ENCODE measurements at places on chromosomes 2 and 18.
A peak's percentile ranks its signal among the peaks of the same experiment; 100 is the strongest.

GRCh38 chr18:36405611-36406010 is 108.1 kb downstream of the FHOD3 start:
- no peaks in the 10 kb centered on the region for H3K4me1 ChIP-seq
- H3K36me3 ChIP-seq = no peaks in the 10 kb centered on the region
- no peak overlapping the region for H3K4me3 ChIP-seq
- peaks cover 4% of the 10 kb centered on the region for H3K27me3 ChIP-seq
- H3K27ac ChIP-seq = no peak overlapping the region

GRCh38 chr18:68178921-68179320 is 536.0 kb downstream of the TMX3 start:
- no peaks in the 10 kb centered on the region for H3K27me3 ChIP-seq
- no peak for DNase-seq
- H3K36me3 ChIP-seq = no peaks in the 10 kb centered on the region
- H3K4me3 ChIP-seq = no peak overlapping the region
- H3K27ac ChIP-seq = no peak overlapping the region

GRCh38 chr2:178328037-178328436 is 122.9 kb downstream of the PRKRA start:
- H3K27me3 ChIP-seq = peaks cover 20% of the 10 kb centered on the region
- no peaks in the 10 kb centered on the region for H3K4me1 ChIP-seq
- H3K4me3 ChIP-seq = no peak overlapping the region

DNA sequence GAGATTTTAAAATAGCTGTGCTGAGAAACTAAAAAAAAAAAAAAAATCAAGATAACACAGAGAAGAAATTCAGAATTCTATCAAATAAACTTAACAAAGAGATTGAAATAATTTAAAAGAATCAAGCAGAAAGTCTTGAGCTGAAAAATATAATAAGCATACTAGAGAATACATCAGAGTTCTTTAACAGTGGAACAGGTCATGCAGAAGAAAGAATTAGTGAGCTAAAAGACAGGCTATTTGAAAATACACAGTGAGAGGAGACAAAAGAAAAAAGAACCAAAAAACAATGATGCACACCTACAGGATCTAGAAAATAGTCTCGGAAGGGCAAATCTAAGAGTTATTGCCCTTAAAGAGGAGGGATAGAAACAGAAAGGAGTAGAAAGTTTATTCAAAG is 548.1 kb downstream of the ADCYAP1 start:
- no peaks in the 10 kb centered on the region for H3K4me1 ChIP-seq
- no peaks in the 10 kb centered on the region for H3K36me3 ChIP-seq
- H3K27ac ChIP-seq = no peak overlapping the region
- DNase-seq = no peak

GRCh38 chr2:20188851-20189250 is 36.1 kb downstream of the SDC1 start:
- no peaks in the 10 kb centered on the region for H3K4me1 ChIP-seq
- DNase-seq = no peak
- no peak overlapping the region for H3K4me3 ChIP-seq
- peaks cover 3% of the 10 kb centered on the region for H3K27me3 ChIP-seq
- H3K36me3 ChIP-seq = no peaks in the 10 kb centered on the region

DNA sequence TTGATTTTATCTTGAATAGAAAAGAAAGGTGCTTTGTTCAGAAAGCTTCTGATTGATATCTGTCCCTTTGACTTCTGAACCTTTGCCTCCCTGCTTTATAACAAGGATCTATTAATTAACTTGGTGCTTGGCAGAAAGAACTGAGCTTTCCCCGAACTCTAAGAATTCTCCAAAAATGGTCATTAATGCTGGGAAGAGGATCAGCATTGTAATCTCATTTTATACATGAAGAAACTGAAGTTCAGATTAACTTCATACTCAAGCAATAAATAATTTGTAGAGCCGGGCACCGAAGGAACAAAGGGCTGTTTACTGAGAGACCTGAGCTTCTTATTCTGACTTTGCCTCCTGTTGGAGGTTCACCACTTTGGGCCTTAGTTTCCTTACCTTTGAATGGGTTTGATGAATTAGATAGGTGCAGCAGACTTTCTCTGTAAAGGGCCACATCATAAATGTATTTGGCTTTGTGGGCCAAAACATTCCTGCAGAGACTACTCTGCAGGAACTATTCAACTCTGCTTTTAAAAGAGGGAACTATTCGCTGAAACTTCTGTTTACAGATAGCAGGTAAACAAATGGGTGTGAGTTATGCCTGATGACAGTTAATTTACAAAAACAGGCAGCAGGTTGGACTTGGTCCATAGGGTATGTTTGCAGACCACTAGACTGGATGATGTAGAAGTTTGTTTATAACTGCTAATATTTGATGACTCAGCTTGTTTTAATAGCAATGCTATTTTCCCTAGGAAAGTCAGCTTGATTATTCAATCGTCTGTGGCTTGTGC is 272.9 kb downstream of the TGIF1 start:
- DNase-seq = no peak
- no peak overlapping the region for H3K4me3 ChIP-seq
- H3K27ac ChIP-seq = no peak overlapping the region

DNA sequence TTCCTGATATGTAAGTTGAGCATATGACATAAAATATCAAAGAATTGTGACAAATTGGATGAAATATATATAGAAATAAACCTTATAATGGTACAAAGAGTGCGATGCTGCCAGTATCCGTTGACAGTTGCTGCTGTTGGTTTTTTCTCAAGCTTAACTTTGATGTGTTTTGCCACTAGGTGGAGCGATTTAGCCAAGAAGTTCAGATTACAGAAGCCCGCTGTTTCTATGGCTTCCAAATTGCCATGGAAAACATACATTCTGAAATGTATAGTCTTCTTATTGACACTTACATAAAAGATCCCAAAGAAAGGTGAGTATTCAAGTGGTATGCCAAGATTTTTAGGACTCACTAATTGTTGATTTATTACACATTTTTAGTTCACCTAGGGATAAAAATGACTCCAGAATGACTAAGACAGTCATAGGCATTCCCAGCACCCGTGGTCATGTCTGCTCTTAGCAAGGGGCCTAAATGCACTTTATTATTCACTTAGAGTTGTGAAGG is 2.1 kb downstream of the RRM2 start:
- no peaks in the 10 kb centered on the region for H3K27me3 ChIP-seq
- DNase-seq = peak; percentile 53
- H3K4me1 ChIP-seq = peaks cover 70% of the 10 kb centered on the region
- H3K36me3 ChIP-seq = peaks cover 52% of the 10 kb centered on the region
- peak overlapping the region; percentile 94 for H3K4me3 ChIP-seq

DNA sequence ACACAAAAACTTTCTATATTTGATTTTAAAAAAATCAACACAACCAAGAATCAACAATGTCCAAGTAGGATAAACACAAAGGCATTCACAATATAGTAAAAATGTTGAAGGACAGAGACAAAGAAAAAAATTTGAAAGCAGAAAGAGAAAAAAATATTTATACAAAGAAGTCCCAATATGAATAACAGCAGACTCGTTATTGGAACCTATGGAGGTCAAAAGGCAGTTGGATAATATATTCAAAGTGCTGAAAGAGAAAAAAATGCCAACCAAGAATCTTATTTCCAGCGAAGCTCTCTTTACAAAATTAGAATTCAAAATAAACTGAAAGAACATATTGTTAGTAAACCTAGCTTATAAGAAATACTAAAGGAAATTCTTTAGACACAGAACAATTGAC is 859.5 kb downstream of the LRP1B start:
- H3K4me3 ChIP-seq = no peak overlapping the region
- H3K27me3 ChIP-seq = no peaks in the 10 kb centered on the region
- no peaks in the 10 kb centered on the region for H3K36me3 ChIP-seq

DNA sequence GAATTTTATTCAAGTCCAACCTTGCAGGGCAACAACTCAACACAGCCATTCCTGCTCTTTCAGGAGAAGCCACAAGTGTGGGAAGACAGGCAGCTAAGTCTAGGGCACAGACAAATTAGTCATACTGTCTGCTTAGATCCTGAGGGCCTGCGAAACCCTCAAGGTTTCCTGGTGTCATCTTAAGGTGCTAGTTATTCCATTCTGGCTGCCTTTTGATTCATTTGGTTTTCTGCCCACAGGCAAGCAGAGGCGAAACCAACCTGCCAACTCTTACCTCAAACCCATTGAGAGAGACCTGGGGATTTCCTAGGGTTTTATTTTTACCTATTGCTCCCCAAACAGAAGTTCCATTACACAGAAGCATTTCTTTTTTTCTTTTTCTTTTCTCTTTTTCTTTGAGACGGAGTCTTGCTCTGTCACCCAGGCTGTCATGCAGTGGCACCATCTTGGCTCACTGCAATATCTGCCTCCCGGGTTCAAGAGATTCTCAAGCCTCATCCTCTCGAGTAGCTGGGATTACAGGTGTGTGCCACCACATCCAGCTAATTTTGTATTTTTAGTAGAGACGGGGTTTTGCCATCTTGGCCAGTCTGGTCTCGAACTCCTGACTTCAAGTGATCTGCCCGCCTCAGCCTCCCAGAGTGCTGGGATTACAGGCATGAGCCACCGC is 23.7 kb upstream of the SCYGR1 start:
- H3K27me3 ChIP-seq = no peaks in the 10 kb centered on the region
- H3K36me3 ChIP-seq = peaks cover 7% of the 10 kb centered on the region
- DNase-seq = peak; percentile 47
- peaks cover 66% of the 10 kb centered on the region for H3K4me1 ChIP-seq

- no peaks in the 10 kb centered on the region for H3K36me3 ChIP-seq
- peaks cover 77% of the 10 kb centered on the region for H3K27me3 ChIP-seq
- DNase-seq = peak; percentile 9
- peaks cover 11% of the 10 kb centered on the region for H3K4me1 ChIP-seq
- H3K27ac ChIP-seq = no peak within 1 kb of the TSS
Measured at GRCh38 chr2:218880102-218880858, at the start of gene WNT10A. TSS of gene WNT10A (plus strand) at chr2:218880852. CDS start at chr2:218880996, 144 bp downstream.

- H3K4me3 ChIP-seq = no peak overlapping the region
- H3K36me3 ChIP-seq = no peaks in the 10 kb centered on the region
- no peak for DNase-seq
- no peaks in the 10 kb centered on the region for H3K4me1 ChIP-seq
Measured at GRCh38 chr2:113677330-113677729, 50.3 kb downstream of the RABL2A start.

DNA sequence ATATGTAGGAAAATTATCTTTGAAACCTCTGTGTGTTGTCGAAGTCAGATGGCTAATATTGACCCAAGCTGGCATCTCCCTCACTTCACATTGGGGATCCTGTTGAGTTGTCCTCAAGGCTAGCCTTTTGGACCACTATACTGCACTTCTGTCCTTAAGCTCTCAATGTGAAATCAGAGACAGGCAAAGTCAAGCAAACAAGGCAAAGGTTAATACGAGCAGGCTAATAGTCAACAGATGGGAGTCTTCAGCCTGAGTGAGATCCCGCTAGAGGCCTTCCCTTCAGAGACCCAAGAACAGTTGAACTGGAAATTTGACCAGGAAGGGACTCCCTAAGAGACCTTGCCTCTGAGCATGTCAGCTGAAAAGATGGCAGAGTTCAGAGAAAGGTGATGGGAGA is 475.4 kb downstream of the PARD3B start:
- no peak for DNase-seq
- H3K4me1 ChIP-seq = peaks cover 10% of the 10 kb centered on the region
- H3K27ac ChIP-seq = no peak overlapping the region
- H3K27me3 ChIP-seq = peaks cover 3% of the 10 kb centered on the region

GRCh38 chr2:109419171-109419756 is 194.5 kb downstream of the SEPTIN10 start:
- no peaks in the 10 kb centered on the region for H3K36me3 ChIP-seq
- no peak overlapping the region for H3K27ac ChIP-seq
- H3K4me1 ChIP-seq = no peaks in the 10 kb centered on the region
- no peak for DNase-seq

- H3K27me3 ChIP-seq = no peaks in the 10 kb centered on the region
- peaks cover 33% of the 10 kb centered on the region for H3K4me1 ChIP-seq
- DNase-seq = no peak
- peak overlapping the region; percentile 27 for H3K4me3 ChIP-seq
Measured at GRCh38 chr2:203704430-203704829, 2.0 kb upstream of the CD28 start.

DNA sequence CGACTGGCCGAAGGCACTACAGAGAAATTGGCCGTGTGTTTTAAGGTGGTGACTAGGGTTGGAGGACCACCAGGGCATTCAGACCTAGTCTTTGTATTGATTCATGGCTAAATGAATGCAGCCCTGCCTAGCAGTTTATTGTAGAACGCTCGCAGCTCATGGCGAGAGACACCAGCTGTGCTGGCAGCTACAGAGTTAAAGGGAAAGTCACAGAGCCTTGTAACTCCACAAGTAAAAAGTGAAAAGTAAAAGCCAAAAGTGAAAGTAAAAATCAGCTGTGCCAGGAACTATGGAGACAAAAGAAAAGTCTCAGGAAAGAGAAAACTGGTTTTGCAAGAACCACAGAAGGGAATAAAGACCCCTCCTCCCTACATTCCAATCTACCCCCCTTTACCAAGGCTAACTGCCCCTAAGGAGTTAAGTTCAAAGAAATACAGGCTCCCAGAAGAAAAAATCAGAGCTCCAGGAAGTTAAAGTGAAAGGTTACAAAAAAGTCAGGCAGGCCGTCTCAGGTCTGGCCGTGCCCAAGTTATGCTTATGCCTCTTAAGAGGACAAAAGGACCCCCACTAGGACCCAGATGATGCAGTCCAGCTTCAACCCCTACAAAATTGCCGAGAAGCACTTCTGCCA is 46.4 kb upstream of the SELENOI start:
- H3K4me1 ChIP-seq = no peaks in the 10 kb centered on the region
- no peak overlapping the region for H3K27ac ChIP-seq

- H3K27ac ChIP-seq = no peak overlapping the region
- H3K27me3 ChIP-seq = no peaks in the 10 kb centered on the region
- no peaks in the 10 kb centered on the region for H3K36me3 ChIP-seq
- no peak overlapping the region for H3K4me3 ChIP-seq
- DNase-seq = no peak
- no peaks in the 10 kb centered on the region for H3K4me1 ChIP-seq
Measured at GRCh38 chr2:194289712-194290346, 1367.2 kb upstream of the SLC39A10 start.

GRCh38 chr2:239729151-239729550 is 296.0 kb downstream of the NDUFA10 start:
- H3K4me1 ChIP-seq = no peaks in the 10 kb centered on the region
- no peaks in the 10 kb centered on the region for H3K36me3 ChIP-seq
- no peaks in the 10 kb centered on the region for H3K27me3 ChIP-seq
- no peak overlapping the region for H3K4me3 ChIP-seq

DNA sequence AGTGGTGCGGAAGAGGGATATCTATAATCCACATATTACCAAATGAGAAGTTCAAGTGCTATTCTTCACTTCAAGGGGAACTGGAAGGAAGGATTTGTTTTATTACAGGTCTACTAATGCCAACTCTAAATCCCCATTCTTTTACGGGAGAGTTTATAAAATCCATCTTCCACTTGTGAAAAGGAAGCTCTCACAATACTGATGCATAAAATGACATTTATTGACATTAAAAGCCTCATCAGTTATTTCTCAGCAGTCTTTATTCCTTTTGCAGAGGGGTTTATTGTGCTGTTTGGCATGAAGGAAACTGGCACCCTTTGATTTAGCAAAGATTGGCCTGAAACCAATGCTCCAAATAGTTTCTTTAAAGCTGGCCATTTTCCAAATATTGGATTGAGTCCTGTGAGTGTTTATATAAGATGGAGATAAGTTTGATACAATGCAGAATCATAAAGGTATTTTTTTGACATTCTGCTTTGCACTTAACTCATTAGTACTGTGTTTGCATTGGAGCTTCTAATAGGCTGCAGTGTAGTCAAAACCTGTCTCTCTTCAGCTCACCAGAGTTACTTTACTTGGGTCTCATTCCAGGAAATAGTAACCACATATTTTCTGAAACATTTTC is 26.6 kb downstream of the LRP1B start:
- H3K27me3 ChIP-seq = no peaks in the 10 kb centered on the region

Data from activated T-helper 1 cell treated with anti-CD3 and anti-CD28 coated beads, Interleukin-12 subunit alpha, Interleukin-12 subunit beta, Interleukin-2, Interleukin-4 antibody, amounts not matched to agents 30 ng/mL and 10 ng/mL and 1 ng/mL, durations not matched to agents 14 hours and 24 hours and 36 hours (primary cell).